Stimulated activated CD8-positive, alpha-beta memory T cell treated with anti-CD3 and anti-CD28 coated beads, Interleukin-4, amount 100 ng/mL, for 1 hour (primary cell): ENCODE measurements at places on chromosomes 2 and 18.

DNA sequence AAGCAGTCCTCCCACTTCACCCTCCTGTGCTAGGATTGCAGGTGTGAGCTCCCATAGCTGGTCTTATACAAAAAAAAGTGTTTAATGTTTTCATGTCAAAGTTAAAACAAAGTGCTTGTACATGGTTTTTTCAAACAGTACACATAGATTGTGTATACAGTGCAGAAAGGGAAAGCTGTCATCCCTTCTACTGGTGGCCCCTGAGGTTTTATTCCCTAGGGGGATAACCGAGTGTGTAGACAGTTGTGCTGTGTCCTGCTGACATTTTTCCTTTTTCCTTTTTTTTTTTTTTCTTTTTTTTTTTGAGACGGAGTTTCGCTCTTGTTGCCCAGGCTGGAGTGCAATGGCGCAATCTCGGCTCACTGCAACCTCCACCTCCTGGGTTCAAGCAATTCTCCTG lies 10.8 kb downstream of the TUBB6 start:
- no peak for DNase-seq

GRCh38 chr2:123502931-123503330 lies 522.2 kb upstream of the CNTNAP5 start:
- DNase-seq = no peak

GRCh38 chr18:68840554-68841263 lies 42.8 kb downstream of the CCDC102B start:
- no peak for DNase-seq

GRCh38 chr2:95695613-95696012 lies 103.8 kb downstream of the TRIM43 start:
- no peak for DNase-seq

DNA sequence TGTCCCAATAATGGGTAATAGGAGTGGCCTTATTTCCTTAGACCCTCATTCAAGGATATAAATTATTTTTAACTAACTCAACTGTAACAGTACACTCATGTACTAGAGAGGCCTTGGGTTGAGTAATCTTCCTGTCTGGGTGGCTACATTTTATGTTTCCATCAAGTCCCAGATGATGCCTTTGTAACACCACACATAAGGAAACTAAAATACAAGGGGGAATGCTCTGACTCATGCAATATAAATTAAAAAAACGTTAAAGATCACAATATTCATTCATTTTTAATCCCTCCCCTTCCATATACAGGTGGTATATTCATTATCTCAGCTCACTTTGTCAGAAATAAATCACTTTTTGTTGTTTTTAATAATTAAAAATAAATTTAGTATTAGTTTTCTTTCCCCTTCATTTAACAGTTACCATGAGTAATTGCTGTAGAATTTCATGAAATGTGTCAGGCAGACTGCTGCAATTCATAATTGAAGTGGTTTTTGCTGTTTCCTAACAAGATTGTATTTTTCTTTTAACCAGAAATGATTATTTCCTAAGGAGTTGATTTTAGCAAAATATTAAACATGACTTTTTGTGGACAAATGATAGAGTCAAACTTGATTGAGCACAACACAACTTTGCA lies 1403.6 kb downstream of the SUCLG1 start:
- DNase-seq = no peak

DNA sequence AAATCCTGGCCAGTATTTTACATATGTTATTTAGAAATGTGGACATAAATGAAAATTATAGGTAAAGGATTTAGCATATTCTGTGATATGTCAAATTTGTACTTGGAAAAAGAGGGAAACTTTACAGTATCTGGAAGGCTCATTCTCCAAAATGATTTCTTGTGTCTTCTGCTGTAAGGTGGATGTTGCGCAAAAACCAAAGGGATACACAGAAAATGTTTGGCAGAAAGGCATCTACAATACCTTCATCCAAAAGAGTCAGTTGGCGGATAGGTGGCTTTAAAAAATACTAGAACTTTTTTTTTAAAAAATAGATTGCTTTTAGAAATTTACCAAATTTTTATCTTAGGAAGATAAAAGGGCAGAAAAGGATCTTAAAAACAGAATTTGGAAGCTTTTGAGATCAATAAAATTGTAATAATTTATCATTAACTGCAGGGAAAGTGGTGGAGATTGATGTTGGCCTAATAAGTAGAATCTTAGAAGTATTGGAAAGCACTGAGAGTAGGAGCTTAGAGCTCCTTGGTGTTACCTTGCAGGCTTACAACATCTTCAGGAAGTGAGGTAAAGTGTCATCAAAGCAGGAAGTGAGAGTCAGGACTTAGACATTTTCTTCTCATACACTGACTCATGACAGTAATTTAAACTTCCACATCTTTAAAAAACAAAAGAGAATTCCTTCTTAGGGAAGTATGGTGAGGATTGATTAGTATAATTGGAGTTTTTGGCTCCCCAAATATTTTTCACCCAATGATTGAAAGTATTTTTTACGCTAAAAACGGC lies 2.1 kb downstream of the NABP1 start:
- DNase-seq = no peak

DNA sequence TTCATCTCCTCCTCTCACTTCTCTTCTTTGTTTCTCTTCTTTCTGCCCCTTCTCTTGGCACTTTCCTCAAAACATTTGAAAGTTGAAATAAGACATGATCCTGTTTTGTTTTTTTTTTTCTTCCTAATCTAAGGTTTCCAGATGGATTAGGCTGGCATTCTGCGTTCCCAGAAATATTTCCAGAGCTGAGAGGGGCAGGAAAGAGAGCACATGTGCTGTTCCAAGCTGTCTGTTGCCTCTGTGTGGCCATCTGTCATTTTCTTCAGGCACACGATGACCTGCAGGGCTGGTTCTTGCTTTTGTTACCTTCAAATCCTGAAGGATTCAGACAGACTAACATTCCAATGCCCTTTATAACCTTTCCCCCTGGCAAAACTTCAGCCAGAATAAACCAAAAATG lies 142.9 kb downstream of the RNF144A start:
- DNase-seq = no peak

DNA sequence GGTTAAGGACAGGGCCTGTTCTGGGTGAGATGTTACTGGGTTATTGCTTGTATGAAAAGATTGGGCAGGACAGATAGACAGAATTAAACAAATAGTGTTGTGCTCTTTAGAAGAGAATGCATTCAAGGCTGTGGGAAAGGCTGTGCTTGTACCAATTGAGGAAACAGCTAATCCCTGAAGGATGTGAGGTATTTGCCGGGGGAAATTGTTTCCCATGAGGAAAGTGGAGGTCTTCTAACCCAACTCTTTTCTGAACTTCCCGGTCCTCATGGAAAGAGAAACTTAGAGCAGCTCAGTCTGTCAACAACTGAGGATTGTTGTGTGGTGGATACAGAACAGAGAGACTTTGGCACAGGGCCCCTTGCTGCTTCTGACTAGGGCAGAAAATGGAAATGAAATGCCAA lies 9.5 kb downstream of the SLC1A4 start:
- no peak for DNase-seq

GRCh38 chr2:45852450-45853150 lies 201.1 kb downstream of the PRKCE start:
- DNase-seq = no peak

GRCh38 chr2:7825591-7826312 lies 856.1 kb upstream of the ID2 start:
- DNase-seq = no peak

DNA sequence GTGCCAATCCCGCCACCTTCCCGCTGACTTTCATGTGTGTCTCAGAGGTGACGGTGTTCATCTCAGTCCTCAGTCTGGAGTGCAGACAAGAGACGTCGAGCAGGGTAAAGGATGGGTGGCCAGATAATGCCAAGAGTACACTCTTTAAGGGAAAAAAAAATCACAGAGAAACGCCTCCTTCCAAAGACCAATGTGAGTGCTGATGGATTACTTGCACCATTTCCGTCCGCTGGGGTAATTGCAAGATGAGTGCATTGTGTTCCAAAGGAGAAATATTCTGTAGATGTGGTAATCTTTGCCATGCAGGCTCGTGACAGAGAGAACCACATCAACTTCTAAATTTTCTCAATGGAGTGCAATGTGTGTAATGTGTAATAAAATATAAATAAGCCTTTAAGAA lies 81.0 kb downstream of the KLHL29 start:
- DNase-seq = no peak

DNA sequence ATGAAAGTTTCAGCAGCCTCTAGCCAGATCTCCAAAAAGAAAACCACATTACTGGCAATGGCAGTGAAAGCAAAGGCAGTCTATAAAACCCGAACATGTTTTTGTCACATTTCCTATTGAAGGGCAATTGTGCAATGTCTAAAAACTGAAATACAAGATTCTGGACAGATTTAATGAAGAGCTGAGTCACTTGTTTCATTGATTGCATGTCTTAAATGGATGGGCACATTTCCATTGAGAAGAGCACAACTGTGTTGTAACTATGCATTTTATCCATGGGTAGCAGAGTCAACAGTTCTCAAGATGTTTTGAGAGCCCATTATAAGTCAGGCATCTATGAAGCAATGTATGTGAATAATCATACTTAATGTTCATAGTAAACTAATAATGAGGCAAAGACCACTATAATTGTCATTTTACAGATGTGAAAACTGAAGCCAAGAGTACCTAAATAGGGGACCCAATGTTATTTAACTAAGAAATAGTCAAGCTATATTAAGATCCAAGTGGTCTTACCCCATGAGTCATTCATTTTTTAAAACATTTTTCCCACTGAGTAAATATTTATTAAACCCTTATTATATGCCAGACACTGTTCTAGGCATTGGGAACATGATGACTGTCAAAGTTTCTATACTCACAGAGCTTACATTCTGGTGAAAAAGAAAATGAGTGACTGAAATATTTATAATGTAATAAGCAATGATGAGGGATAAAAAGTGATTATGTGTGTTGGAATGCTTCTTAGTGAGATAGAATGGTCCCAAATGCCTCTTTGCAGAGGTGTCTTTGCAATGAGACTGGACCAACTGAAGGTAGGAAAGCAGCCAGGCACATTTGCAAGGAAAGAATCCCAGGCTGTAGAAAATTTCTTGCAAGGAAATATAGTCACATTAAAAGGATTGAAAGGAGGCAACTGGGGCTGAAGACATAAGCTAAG lies 818.9 kb upstream of the ACVR2A start:
- no peak for DNase-seq

DNA sequence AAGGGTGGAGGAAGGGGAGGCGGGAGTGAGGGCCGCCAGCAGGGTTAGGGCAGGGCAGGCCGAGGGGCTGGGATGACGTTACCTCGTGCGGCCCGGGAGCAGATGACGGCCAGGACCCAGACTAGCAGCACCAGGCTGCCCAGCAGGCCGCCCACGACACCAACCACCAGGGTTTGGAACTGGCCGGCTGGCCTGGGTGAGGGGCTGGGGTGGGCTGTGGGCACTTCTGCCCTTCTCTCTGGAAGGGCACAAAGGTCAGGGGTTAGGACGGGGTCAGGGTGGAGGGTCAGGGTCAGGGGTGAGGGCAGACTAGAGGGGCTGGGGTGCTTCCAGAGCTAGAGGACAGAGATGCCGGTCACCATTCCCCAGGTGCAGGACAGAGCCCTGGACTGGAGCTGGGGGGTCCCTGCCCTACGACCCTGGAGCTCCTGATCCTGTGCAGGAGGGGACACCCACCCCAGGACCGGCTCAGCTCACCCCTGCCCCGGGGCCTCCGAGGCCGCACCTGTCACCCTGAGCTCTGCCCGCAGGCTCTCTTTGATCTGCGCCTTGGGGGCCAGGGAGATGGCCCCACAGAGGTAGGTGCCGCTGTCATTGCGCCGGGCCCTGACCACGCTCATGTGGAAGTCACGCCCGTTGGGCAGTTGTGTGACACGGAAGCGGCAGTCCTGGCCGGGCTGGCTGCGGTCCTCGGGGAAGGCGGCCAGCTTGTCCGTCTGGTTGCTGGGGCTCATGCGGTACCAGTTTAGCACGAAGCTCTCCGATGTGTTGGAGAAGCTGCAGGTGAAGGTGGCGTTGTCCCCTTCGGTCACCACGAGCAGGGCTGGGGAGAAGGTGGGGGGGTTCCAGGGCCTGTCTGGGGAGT lies 6.3 kb downstream of the PDCD1 start:
- no peak for DNase-seq

- no peak for DNase-seq
Observed at GRCh38 chr2:37851428-37851827, 73.7 kb upstream of the RMDN2 start.

DNA sequence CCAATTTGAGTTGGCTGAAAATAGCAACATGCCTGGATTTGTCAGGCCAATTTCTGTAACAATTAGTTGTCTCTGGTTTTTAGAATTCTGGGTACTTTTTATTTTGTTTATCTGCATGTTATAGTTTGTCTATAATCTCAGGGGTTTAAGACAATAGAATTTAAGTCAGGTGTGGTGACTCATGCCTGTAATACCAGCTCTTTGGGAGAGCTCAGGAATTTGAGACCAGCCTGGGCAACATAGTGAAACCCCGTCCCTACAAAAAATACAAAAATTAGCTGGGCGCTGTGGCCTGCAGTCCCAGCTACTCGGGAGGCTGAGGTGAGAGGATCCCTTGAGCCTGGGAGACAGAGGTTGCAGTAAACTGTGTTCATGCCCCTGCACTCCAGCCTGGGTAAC lies 114.4 kb upstream of the GLS start:
- no peak for DNase-seq

GRCh38 chr2:150485114-150485870 lies 2.2 kb downstream of the RND3 start:
- DNase-seq = no peak

- DNase-seq = no peak
Observed at GRCh38 chr2:39996653-39997080, 217.6 kb upstream of the THUMPD2 start.

GRCh38 chr2:66428986-66429612 lies 5.8 kb upstream of the MEIS1 start:
- no peak for DNase-seq

GRCh38 chr18:24869285-24869684 lies 408.8 kb downstream of the HRH4 start:
- no peak for DNase-seq

GRCh38 chr2:135843671-135844070 lies 6.7 kb upstream of the LCT start:
- DNase-seq = no peak

- DNase-seq = no peak
Observed at GRCh38 chr2:8234253-8234652, 447.6 kb upstream of the ID2 start.

GRCh38 chr2:174485788-174486562 lies 854 bp downstream of the GPR155 start:
- no peak for DNase-seq

GRCh38 chr2:176149481-176149938 lies 1.8 kb upstream of the HOXD4 start:
- DNase-seq = no peak

DNA sequence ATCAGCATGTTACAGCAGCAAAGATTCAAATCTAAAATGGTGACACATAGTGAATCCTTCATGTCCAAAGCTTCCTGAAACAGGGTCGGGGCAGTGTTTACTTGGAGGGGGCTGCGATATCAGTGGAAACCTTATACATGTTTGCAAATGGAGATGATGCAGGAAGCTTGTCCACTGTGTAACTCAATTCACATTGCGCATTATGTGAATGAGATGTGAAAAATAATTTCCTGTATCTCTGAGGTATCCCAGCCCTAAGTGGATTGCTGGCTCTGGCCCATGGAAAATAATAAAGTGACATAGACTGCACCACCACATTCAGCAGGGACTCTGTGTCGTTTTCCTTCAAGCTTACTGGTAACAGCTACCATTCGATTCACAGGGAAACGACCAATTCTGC lies 505.5 kb downstream of the GALR1 start:
- DNase-seq = no peak
